Stimulated activated CD8-positive, alpha-beta memory T cell treated with anti-CD3 and anti-CD28 coated beads, Interleukin-15, amount 100 ng/mL, for 4 hours (primary cell): ENCODE measurements at places on chromosomes 16 and 17.

- DNase-seq, result no peak
Measured at GRCh38 chr17:54920819-54921218, 20.2 kb downstream of the TOM1L1 start.

DNA sequence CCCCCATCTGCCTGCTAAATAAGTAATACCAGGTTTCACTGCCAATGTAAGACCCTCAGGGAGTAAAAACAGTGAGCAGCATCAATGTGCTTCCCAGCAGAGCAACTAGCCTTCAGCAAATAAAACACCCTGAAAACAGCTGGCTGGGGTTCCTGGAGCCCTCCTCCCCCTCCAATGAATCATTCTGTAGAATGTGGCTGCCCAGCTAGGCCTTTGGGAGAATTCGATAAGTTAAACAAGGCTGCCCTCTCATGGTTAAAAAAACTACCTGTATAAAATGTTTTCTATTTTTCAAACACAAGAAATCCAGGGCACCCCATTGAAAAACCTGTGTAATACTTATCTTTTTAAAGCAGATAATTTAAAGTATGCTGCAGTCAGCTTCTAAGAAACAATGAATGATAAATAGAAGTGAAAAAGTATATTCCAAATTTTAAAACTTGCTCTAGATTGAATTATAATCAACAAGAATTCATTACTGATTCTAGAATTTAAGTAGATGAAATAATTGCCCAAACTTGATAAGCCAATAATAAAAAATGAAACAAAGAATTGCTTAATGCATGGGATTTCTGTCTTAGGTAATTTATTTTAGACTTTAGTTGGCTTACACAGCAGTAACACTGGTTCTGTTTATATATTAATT is 9.4 kb upstream of the TOM1L1 start:
- no peak for DNase-seq

- DNase-seq, result no peak
Measured at GRCh38 chr16:53135329-53135728, 80.5 kb downstream of the CHD9 start.

- DNase-seq, result no peak
Measured at GRCh38 chr17:47878203-47879027, 17.6 kb upstream of the SP2 start.

DNA sequence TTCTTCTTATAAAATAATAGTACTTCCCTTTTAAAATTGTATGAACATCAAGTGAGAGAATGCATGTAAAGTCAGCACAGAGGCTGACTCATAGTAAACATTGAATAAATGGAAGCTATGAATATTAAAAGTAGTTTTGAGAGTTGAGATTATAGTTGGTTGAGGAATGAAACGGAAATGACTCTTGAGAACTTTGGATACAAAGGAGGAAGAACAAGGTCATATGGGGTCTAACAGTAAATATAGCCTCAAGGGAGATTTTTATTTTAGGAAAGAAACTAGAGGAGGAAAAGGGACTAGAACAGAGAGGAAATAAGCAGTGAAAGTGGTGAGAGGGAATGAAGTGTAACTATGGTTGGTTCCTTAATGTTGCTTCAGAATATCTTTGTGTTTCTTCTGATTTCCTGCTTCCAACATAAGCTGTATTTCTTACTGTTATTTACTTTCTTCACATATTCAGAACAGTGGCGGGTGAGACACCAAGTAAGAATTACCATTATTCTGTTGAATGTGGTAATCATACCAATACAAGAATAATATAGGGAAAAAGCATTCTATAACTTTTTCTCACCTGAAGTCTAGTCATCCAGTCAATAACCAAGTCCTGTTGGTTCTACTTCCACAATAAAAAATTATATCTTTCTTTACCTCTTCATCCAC is 165.1 kb downstream of the CHD9 start:
- DNase-seq, result no peak

DNA sequence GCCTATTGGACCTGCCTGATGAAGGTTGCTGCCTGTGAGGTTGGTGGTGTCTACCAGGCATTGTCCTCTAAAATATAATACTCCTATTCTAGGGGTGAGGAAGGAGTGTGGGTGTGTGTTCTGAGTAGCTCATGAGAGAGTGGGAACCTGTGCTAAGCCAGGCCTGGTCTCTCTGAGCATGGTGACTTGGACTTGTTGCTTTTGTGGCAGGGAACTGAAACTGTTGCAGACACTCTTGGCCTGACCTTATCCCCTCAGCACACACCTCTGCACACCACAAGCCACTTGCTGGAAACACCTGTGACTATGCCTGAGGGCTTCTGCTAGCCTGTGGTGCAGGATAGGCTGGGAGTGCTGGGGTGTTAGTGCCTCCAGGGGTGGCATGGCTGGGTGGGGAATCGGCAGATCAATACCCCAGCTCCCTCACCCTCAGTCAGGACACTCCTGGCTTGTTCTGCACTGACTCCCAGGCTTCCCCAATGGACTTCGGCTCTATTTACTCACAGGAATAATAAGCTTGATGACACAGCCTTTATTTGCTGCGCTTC is 29.9 kb downstream of the PLCG2 start:
- no peak for DNase-seq

DNA sequence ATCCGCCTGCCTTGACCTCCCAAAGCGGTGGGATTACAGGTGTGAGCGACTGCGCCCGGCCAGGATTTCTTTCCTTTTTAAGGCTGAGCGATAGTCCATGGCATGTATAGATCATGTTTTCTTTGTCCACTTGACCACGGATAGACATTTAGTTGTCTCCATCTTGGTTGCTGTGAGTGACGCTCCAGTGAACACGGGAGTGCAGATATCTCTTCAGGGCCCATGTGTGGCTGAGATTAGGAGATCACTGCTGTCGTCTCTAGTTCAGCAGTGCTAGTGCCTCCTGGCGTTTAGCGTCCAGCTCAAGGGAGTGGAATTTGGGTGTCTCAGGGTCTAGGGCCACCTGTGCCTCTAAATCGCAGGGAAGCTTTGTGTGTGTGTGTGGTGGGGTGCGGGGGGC is 41.5 kb downstream of the ABCC1 start:
- no peak for DNase-seq

- no peak for DNase-seq
Measured at GRCh38 chr17:80441133-80441578, 26.2 kb downstream of the ENDOV start.

DNA sequence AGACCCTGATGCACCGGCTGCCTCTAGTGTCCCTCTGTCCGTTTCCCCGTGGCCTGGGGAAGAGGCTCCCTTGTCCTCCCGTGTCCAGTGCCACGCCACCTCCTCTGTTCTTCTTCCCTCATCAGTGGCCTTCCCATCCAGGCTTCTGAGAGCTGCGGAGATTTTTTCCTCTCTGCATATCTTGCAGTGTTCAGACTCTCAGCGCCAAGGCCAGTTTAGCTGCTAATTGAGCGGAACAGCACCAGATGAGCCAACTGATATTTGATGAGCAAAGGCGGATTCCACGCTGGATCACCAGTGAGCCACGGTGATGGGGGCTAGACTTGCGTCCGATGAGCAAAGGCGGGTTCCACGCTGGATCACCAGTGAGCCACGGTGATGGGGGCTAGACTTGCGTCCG is 257.6 kb downstream of the FOXL1 start:
- DNase-seq, result no peak

GRCh38 chr17:8841844-8842243 is 25.6 kb downstream of the PIK3R6 start:
- DNase-seq, result no peak

DNA sequence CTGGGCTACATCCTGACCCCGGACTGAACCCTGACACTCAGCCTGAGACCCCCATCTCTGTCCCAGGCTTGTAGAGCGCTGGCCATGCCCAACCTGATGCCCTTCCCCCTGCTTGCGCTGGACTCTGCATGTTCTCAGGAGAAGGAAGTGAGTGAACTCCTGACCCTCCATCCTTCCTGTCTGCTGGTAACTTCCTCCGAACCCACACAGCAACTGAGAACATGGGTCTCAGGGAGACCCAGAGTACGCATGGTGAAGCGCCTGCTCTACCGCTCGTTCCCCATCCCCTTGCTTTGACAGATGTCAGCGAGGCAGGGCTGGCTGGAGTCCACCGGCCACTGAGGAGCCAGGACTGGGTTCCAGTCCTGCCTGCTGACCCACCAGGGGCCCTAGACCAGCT is 6.1 kb downstream of the CAMKK1 start:
- no peak for DNase-seq
